Stimulated activated CD8-positive, alpha-beta memory T cell treated with anti-CD3 and anti-CD28 coated beads, Interleukin-7, amount 100 ng/mL, for 24 hours (primary cell): ENCODE measurements at places on chromosomes 4 and X.

- no peak for DNase-seq
Measured at GRCh38 chr4:155906554-155907247, 3.2 kb downstream of the TDO2 start.

- DNase-seq = no peak
Measured at GRCh38 chrX:46642145-46642544, 68.6 kb downstream of the CHST7 start.

DNA sequence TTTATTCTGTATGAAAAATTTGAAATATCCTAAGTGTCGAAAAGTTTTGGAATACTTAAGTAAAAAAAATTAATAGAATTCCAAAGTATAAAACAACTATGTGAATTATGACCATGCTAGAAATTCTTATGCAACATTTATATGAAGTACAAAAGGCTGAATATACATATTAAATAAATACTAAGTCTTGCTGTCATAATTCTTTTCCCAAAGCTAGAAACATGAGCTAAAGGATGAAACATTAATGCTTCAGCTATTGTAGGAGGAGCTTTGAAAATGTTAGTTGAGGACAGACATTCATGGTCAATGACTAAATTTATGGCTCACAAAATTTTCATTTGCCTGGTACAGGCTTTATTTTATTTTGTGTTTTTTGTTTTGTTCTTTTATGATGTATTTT lies 207.3 kb downstream of the GABRB1 start:
- DNase-seq = no peak

DNA sequence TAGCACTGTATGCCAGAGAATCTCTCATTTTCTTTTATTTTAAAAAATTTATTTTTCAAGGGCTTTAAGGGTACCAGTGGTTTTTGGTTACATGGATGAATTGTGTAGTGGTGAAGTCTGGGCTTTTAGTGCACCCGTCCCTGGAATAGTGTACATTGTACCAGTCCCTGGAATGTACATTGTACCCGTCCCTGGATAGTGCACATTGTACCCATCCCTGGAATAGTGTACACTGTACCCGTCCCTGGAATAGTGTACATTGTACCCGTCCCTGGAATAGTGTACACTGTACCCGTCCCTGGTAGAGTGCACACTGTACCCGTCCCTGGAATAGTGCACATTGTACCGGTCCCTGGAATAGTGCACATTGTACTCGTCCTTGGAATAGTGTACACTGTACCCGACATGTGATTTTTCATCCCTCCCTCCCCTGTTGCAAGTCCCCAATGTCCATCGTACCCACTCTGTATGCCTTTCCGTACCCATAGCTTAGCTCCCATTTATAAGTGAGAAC lies 56.1 kb upstream of the HELT start:
- DNase-seq = no peak

DNA sequence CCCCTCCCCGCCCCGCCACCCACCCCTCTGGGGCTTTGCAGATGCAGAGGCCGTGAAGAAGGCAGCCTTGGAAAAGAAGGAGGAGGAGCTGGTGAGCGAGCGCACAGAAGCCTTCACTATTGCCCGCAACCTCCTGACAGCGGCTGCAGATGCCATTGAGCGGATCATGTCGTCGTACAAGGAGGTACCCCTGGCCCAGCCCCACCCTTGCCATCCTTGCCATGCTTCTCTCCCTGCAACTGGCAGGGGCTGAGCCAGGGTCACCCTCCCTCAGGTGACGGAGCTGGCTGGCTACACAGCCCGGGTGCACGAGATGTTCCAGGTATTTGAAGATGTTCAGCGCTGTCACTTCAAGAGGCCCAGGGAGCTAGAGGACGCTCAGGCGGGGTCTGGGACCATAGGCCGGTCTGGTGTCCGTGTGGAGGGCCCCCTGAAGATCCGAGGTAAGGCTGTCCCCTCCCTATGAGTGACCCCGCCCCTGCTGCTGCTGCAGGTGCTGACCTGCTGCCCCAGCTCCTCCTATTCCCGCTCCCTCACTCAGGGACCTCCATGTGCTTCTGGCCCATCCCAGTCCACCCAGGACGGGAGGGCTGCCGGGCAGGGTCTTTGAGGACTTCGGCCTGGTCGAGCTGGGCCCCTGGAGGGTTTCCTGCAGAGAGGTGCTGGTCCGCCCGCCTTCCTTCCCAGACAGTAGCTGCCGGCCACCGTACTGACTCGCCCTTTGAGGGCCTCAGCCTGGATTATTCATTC lies 11.6 kb downstream of the ABCD1 start:
- no peak for DNase-seq

DNA sequence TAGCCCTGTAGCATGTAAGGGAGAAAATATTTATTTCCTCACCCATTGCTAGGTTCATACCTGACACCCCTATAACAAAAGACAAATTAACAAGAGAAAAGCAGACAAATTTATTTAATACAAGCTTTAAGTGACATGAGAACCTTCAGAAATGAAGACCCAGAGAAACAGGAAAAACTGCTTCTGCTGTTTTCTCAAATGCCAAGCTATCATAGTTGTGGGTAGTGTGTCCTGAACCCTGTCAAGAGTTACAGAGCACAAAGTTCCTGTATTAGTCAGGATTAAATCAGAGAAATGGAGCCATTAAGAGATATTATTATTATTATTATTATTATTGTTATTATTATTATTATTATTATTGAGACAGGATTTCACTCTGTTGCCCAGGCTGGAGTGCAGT lies 17.5 kb downstream of the CCDC160 start:
- no peak for DNase-seq

GRCh38 chr4:102623622-102624021 lies 122.5 kb downstream of the NFKB1 start:
- DNase-seq = no peak
